ENCODE measurements at places on chromosomes 5 and 9.

DNA sequence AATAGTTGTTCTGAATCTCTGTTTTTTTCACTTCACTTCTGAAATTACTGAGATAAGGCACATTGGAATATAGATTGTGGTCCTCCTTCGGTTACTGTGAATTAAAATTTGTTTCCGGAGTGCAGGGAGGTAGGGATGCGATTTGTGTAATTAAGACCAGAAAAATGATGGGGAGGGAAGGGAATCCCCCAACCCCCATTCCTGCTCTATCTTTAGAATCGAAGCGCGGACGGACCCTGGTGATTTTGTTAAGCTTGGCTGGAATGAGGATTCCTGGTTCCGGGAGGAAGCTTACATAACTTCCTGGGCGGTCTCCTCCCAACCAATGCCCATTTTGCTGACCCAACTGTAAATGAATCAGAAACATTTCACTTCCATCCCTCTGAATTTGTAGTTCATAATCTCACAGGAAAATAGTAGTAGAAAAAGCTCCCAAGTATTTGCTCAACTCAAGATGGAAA, 220.1 kb upstream of the MSX2 start:
- no peak for DNase-seq

- no peak for DNase-seq
Observed at GRCh38 chr5:147359581-147359980, 124.8 kb downstream of the STK32A start.

DNA sequence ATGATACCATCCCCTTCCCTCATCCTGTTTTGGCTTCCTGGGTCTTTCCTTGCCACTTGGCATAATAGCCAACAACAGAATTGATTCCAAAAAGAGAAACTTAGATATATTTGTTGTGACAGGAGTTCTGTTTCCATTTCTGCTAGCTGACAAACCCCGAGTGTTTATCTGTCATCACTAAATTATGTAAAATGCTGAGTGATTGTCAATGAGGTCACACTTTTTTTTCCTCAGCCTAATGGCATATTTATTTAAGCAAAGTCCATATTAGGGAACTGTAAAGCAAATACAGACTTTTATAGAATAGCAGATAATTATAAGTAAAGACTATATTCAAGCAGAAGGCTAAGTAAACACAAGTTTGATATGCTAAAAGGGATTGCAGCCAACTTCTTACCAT, 64.0 kb downstream of the RGS7BP start:
- no peak for DNase-seq

DNA sequence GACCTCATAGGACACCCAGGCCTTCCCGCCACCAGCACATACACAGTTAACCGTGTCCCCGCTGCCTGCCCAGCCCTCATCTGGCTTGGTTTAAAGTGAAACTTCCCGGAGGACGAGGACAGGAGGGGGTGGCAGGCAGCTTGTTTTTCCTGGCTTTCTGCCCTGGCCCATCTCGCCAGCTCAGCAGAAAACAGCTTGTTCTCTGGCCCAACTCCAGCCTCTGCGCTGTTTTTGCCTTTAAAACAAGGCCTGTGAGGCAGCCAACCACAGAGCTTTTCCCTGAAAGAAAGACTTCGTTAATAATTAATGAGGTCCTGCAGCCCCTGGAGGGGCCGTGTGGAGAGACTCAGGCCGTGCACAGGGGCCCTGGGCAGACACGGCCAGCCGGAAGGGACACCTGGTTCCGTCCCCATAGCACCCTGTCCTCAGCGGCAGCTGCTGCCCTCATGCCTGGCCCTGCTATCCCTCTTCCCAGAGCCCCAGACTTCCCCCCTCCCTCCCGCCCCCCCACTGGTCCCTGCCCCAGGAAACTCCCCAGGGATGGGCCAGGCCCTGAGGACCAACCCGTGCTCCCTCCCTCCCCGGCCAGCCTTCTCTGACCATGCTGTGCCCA, 108.7 kb downstream of the RXRA start:
- DNase-seq: peak; percentile 88

- DNase-seq: no peak
Observed at GRCh38 chr9:112640311-112640710, 77.6 kb downstream of the INIP start.

DNA sequence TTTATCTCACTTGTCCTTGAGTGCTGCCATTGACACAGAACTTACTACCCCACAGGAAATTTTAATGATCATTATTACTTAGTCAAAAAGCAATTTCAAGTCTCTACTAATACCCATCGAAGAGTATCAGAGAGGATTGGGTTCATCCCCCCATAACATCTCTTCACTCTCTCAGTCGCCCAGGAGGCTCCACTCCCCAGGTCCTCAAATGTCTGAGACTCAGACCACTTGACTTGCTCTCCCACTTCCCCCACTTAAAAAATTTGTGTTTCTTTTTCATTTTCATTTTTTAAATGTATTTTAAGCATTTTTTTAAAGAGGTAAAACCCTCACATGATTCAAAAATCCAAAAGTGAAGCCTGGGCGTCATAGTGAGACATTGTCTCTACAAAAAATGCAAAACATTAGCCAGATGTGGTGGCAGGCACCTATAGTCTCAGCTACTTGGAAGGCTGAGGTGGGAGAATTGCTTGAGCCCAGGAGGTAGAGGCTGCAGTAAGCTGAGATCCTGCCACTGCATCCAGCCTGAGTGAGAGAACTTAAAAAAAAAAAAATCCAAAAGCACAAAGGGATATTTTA, 56.8 kb upstream of the TRAF1 start:
- no peak for DNase-seq

All from SHP77 (cell line).